ENCODE measurements at places on chromosomes 1 and 21.

DNA sequence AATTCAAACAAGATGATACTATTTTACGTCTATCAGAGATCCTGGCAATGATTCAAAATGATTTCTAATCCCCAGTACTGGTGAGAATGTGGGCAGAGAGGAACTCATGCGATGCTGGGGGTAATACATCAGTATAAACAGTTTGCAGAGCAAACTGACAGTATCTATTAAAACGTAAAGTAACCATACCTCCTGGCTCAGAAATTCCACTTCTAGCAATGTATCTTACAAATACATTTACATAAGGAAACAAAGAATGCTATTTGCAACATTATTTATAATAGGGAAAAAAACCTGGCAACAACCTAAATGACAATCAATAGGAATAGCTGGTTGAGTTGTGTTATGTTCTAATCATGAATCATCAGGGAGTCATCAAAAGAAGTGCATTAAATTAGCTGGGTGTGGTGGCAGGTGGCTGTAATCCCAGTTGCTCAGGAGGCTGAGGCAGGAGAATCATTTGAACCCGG, 15.9 kb downstream of the RCAN1 start:
- no peak for DNase-seq

GRCh38 chr1:210299501-210299900, 29.2 kb upstream of the HHAT start:
- no peak for DNase-seq

DNA sequence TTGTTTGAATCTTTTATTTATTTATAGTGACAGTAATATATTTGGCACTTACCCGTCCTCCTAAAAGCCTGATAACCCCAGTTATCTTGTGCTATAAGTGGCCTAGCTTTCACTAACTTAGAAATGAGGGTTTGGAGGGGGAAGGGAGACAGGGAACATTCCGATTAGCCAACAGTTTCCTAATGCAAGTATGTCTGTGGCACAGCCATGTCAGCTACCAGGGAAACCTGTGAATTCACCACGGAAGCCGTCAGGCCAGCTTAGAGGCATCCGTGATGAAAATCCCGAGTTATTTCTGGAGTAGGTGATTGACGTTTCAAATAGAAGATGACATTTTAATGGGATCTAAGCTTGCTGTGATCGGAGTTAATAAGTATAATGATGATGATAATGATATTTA, 39.4 kb upstream of the BCL10 start:
- DNase-seq, result no peak

- DNase-seq, result no peak
These were observed 263.4 kb downstream of the GRIK1 start for GRCh38 chr21:29676395-29676794.

GRCh38 chr1:35371506-35371905, 103.0 kb downstream of the ZMYM4 start:
- DNase-seq, result no peak

DNA sequence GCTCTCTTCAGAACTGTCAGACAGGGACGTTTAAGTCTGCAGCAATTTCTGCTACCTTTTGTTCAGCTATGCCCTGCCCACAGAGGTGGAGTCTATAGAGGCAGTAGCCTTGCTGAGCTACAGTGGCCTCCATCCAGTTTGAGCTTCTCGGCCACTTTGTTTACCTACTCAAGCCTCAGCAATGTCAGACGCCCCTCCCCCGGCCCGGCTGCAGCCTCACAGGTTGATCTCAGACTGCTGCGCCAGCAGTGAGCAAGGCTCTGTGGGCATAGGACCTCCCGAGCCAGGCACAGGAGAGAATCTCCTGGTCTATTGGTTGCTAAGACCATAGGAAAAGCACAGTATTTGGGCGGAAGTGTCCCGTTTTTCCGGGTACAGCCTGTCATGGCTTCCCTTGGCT, 89.9 kb upstream of the PDC start:
- no peak for DNase-seq

GRCh38 chr1:193590102-193590501, 403.7 kb upstream of the B3GALT2 start:
- no peak for DNase-seq

DNA sequence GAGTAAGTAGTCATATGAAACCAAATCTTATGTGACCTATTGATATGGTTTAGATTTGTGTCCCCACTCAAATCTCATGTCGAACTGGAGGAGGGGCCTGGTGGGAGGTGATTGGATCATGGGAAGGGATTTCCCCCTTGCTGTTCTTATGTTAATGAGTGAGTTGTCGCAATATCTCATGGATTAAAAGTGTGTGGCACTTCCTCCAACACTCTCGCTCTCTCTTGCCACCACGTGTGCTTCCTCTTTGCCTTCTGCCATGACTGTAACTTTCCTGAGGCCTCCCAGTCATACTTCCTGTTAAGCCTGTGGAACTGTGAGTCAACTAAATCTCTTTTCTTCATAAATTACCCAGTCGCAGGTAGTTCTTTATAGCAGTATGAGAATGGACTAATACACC, 241.2 kb downstream of the RGS7 start:
- DNase-seq, result no peak

- DNase-seq, result no peak
These were observed 66.7 kb downstream of the ATP1A1 start for GRCh38 chr1:116439701-116440100.

- DNase-seq, result peak; percentile 35
These were observed 102.3 kb downstream of the OMA1 start for GRCh38 chr1:58443986-58444868.

GRCh38 chr1:229271448-229272159, 693 bp downstream of the RAB4A start:
- peak; percentile 22 for DNase-seq

GRCh38 chr1:113895961-113896360, 8.6 kb upstream of the BCL2L15 start:
- DNase-seq, result no peak

DNA sequence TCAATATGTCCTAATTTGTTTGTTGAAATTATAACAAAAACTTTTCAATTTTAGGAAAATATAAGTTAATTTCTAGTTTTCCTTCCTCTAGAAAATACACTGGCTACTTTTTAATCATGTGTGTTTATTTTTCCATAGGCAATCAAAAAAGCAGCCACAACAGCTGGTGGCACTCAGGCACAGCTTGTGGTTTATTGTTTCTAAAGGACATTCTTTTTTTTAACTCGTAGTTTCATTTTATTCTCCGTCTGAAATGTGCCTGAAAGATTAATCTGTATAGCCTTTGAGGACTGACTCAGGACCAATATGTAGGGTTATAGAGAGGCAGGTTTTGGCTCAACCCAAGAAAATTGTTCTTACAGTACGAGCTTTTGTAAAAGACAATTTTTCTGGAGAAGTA, 20.7 kb upstream of the STX12 start:
- DNase-seq, result no peak

- no peak for DNase-seq
These were observed 40.6 kb downstream of the TYW3 start for GRCh38 chr1:74773582-74773981.

DNA sequence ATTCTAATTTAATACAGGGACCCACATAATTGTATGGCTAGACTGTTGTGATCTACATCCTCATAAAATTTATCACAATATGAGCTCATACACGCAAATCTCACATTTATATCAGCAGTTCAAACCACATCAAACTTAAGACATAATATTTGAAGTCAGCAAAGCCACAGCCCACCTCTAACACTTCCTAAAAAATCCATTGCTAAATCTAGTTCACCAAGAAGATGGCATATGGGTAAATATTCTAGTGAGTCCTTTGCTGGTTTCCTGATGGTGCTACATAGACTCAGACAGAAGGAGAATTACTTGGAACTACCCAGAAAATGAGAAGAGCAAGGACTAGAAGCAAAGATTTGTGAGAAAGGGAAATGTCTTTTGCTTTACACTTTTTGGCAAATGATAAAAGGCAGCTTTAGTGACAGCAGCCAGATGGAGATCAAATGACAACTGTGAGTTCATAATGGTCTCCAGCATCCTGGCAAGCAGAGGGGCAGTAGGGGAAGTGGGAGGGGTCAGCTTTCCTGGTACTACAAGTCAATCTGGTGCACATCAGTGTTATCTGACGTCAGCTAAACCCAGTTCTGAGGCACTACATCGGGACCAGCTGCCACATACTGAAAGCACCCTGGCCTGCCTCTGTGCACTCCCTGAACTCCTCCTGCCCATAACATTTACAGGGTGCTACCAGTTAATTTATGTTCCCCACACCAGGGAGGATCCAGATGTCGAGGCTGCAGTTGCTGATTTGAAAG, 10.6 kb upstream of the GADD45A start:
- DNase-seq, result peak; percentile 27

GRCh38 chr1:89149976-89150375, 24.1 kb upstream of the GBP2 start:
- DNase-seq, result no peak

GRCh38 chr1:41317361-41317760, 43.9 kb upstream of the FOXO6 start:
- DNase-seq, result no peak

DNA sequence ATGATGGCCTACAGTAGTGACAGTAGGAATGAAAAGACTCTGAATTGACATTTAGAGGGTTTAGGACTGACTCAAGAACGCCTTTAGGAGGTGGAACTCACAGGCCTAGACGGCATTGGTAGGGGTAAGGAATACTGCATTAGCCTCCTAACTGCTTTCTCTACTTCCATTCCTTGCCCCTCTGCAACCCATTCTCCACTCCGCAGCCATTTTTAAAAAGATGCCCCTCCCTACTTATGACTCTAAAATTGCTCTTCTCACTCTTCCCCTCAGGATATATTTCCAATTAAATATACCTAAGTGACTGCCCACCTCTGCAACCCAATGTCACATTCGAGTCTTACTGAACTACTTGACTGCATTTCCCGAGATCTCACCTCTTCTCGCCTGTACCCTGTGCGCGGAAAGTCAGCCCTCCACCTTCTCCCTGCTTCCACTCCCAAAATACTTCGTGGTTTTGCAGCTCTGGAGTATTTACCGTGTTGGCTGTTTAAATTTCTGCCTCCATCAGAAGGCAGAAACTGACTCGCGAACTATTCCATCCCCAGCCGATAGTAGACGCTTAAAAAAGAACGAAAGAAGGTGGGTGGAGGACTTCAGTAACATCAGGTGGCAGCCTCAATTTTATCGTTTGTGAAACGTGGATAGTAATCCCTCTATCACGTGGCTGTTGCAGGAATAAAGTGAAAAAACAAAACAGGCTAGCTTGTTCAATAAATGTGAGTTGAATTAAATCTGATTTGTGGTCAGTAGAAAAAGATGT, 1.1 kb upstream of the YBX1 start:
- peak; percentile 12 for DNase-seq

- DNase-seq, result peak; percentile 30
These were observed 36.8 kb downstream of the DHRS3 start for GRCh38 chr1:12581179-12581578.

GRCh38 chr1:26353210-26353859, 595 bp downstream of the CRYBG2 start:
- DNase-seq, result no peak

GRCh38 chr1:41537788-41538351, 53.4 kb upstream of the EDN2 start:
- peak; percentile 13 for DNase-seq

- no peak for DNase-seq
These were observed 3.1 kb downstream of the DNM3 start for GRCh38 chr1:171844381-171844780.

- no peak for DNase-seq
These were observed 154.4 kb upstream of the KLHDC7A start for GRCh38 chr1:18326211-18326897.

- DNase-seq, result no peak
These were observed 42.7 kb downstream of the SLC30A10 start for GRCh38 chr1:219885680-219886079.

DNA sequence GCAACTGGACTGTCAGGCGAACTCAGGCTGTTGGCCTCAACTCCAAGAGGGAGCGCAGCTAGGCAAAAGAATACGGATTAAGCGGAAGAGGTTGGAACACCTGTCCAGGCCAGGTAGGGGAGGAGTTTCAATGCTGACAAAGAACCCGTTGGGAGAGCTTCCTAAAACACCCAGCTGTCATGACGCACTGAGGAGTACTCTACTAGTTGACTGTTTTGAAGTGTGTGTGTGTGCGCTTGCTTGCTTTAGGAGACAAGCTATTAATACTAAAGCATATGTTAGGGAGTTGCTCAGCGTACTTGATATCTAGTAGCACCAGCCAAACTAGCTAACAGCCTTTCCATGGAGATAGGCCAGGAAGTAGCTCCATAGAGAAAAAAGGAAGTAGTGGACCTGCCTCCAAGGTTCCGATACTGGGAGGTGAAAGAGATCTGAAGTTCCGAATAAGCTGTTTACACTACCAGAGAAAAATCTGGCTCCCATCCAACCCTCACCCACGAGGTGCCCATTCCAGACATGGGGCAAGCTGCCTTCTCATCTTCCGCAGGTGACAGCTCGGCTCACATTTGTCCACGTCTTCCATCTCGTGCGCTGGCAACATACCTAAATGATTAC, 974 bp upstream of the FNBP1L start:
- no peak for DNase-seq

DNA sequence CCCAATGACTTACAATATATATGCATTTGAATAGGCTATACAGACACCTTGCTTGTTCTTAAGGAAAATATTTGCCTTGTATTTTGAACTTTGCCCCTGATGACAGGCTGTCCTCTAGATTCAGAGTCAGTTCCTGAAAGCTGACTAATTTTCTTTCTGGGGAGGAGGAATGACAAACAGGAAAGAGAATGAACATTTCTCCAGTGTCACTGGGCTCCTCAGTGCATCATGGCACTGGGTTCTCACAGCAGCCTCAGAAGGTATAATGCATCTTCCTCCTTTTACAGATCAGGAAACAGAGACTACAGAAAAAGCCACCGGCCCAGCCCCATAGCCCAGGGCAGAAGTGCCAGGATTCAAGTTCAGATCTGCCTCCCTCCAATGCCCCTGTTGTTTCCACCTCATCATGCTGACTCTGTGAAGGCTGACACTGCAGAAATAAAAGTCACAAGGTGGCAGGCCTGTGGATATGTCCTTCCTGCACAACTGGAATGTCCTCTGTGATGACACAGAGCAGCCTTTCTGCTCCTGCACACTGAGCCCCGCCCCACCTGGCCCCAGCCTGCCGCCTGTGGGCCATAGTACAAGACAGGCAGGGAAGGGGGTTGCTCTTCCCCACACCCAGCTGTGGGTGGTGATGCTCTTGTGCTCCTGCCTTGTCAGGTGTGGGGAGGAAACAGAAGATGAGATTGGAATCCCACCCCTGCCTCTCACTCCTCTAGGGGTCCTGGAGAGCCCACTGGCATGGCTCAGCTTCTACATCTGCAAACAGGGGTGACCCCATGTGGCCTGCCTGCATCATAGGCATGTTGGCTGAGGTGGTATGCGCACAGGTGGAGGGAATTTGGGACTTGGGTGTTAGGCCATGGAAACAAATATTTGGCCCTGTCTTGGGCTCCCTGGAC, 6.4 kb downstream of the TTC22 start:
- peak; percentile 28 for DNase-seq

Data from AG08395 (cell line).